Mesenteric fat pad (tissue), 1 donor: ENCODE measurements at places on chromosomes 1 and 21.

GRCh38 chr1:217133092-217133491, 409.9 kb upstream of the ESRRG start:
- no peak for DNase-seq

DNA sequence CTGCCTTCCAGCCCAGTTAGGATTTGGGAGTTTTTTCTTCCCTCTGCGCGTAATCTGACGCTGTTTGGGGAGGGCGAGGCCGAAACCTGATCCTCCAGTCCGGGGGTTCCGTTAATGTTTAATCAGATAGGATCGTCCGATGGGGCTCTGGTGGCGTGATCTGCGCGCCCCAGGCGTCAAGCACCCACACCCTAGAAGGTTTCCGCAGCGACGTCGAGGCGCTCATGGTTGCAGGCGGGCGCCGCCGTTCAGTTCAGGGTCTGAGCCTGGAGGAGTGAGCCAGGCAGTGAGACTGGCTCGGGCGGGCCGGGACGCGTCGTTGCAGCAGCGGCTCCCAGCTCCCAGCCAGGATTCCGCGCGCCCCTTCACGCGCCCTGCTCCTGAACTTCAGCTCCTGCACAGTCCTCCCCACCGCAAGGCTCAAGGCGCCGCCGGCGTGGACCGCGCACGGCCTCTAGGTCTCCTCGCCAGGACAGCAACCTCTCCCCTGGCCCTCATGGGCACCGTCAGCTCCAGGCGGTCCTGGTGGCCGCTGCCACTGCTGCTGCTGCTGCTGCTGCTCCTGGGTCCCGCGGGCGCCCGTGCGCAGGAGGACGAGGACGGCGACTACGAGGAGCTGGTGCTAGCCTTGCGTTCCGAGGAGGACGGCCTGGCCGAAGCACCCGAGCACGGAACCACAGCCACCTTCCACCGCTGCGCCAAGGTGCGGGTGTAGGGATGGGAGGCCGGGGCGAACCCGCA, at the start of gene PCSK9:
Gene PCSK9 (plus strand): TSS at position 207 of the 741 bp plus-strand sequence. CDS start 290 bp downstream, at position 497.
- no peak for DNase-seq

DNA sequence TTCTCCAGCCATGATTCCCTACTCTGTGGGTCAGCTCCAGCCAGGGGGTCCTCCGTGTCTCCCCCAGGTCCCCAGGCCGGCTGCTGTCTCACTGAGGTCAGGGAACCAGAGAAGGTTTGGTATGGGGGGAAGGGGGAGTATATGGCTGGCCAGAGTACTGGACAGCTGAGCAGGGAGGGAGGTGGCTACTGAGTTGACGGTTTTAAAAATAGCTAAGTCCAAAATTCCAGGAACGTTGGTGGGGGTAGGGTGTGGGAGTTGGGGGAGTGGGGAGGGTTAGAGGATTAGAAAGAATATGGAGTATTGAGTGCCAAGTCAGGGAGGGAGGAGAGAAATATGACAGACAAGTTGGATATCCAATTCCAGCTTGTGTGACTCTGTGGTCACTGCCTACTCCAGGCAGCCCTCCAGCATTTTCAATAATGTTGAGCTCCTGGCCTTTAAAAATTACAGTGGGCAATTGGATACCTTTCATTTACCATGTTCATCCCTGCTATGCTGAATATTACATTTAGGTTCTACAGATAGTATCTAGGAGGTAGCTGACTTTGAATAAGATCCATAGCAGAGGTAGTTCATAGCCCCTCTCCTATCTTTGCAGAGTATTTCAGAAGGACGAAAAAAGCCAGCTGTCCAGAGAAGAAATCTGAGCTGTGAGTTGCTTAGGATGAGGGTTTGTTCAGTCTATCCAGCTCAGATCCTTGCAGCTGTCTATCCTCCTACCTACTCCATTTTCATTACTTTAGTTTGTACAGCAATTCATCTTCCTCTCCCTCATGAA, at the start of gene HJV:
Gene HJV (minus strand): TSS at position 114 of the 781 bp plus-strand sequence. CDS start 1,504 bp downstream, outside the sequence.
- no peak for DNase-seq

GRCh38 chr1:61125263-61125662, 42.9 kb downstream of the NFIA start:
- DNase-seq = no peak

DNA sequence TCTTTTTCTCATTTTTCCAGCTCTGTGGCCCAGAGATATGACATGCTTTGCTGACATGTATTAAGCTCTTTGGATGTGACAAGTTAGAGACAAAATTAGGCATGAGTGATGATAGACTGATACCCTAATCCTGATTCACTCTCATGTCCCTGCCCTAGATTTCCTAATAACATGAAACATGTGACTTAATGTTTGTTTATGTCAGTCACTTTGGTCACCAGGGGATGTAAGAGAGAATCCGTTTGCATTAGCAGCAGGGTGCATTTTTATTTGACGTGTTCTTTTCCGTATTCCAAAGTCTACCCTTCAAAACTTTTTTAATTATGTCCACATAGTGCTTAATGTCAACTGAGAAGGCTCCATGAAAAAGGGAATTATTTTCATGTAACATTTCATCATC, 192.4 kb downstream of the HMCN1 start:
- no peak for DNase-seq

DNA sequence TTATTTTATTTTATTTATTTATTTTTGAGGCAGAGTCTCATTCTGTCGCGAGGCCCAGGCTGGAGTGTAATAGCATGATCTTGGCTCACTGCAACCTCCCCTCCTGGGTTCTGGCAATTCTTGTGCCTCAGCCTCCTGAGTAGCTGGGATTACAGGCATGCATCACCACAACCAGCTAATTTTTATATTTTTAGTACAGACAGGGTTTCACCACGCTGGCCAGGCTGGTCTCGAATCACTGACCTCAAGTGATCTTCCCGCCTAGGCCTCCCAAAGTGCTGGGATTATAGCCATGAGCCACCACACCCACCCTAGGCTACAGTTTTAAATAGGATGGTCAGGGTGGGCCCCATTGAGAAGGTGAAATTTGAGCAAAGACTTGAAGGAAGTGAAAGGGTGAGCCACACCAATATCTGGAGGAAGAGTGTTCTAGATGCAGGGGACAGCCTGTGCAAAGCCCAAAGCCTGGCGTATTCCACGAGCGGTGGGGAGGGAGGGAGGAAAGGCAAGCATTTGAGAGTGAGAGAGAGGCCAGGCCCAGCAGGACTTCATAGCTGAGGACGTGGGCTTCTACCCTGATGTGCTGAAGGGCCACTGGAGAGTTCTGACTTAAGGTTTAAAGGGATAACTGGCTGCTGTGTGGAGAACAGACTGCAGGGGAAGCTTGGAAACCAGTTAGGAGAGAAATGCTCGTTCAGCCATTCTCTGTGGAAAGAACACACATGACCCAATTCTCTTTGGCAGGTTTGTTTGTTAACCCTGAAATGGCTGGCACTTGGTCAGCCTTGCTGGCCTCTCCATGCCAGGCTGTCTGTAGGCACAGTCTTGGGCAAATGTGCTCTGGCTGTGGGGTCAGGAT, 62.6 kb upstream of the FAM20B start:
- peak; percentile 65 for DNase-seq

- no peak for DNase-seq
Observed at GRCh38 chr1:177981200-177981599, 11.3 kb upstream of the SEC16B start.
